Renal cortex interstitium (tissue), 15 donors: ENCODE measurements at places on chromosomes 4 and X. TPM values are rescaled to one million over a fixed set of nuclear protein-coding genes. Genes with fewer than 3 reads are reported as not detected.
A peak's percentile ranks its signal among the peaks of the same experiment; 100 is the strongest.

GRCh38 chr4:3348621-3349020, 55.8 kb downstream of the RGS12 start:
- DNase-seq: no peak

GRCh38 chr4:96519291-96519690, 679.4 kb downstream of the PDHA2 start:
- no peak for DNase-seq

DNA sequence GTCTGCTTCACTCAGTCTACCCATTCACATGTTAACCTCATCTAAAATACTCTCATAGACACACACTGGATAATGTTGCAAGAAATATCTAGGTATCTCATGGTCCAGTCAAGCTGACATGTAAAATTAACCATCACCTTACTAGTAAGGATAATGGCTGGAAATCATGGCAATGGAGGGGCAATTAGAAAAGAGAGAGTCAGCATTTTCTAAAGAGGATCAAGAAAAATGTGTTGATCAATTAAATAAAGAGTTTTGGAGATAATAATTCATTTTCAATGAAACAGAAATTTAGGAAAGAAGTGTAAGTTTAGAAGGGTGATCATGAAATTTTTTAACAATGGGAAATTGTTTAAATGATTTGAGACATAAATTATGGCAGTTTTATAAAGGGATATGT, 1914.1 kb upstream of the IGFBP7 start:
- DNase-seq: no peak

DNA sequence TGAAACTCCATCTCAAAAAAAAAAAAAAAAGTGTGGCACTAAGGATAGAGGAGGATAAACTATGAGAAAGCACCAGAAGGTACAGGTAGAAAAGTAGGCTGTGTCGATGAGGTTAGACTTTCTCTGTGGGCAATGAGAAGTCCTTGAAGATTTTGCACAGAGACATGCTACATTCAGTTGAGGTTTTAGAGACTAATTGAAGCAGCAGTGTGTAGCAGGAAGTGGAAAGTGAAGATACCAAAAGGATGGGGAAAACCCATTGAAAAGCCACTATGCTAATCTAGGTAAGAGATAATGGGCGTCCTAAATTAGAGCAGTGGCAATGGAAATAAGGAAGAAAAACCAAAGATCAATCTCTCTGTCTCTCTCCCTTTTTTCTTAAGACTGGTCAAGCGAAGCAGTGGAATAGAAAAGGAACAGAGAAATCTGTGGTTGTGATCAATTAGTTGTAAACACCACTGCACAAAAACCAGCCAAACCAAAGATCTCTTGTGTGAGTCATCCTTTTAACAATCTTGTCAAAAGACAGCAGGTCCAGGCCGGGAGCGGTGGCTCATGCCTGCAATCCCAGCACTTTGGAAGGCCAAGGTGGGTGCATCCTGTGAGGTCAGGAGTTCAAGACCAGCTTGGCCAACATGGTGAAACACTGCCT, 3.5 kb downstream of the SPINK2 start:
- DNase-seq: no peak

DNA sequence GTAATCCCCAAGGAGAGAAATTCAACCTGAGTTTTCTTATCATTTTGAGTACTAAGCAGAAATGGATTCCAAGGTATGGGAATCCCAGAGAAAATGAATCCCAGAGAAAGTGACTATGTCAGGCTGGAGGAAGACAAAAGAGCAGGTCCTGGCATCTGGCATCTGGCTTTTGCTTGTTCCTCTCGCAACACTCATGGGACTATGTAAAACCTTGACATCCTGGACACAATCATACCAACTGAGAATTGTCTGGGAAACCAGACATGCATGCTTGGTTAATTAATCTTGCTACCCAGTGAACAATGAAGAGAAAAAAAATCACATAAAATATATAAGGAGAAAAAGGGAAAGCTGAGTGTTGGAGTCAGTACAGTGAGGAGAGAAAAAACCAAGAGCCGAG, 12.9 kb downstream of the DCAF8L1 start:
- no peak for DNase-seq

GRCh38 chr4:88646528-88647280, 50.9 kb downstream of the NAP1L5 start:
- DNase-seq: no peak

DNA sequence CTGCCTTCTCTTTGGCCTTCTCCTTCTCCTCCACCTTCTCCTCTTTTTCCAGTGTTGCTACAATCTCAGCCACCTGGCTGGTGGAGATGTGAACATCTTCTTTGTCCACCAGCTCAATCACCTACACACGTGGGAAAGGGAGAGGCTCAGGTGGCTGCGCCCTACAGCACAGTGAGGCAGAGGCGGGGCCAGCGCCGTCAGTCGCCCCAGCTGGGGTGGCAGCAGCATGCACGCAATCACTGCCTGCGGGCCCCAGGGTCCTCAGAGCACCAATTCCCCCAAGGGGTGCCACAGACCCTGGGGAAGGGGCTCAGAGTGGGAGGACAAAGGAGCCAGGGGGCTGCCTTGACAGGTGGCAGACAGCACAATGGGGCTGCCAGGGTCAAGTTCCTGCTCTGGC, 21.4 kb downstream of the FGFR3 start:
- no peak for DNase-seq

- DNase-seq: no peak
Measured at GRCh38 chr4:168221301-168221700, 97.3 kb downstream of the DDX60 start.

DNA sequence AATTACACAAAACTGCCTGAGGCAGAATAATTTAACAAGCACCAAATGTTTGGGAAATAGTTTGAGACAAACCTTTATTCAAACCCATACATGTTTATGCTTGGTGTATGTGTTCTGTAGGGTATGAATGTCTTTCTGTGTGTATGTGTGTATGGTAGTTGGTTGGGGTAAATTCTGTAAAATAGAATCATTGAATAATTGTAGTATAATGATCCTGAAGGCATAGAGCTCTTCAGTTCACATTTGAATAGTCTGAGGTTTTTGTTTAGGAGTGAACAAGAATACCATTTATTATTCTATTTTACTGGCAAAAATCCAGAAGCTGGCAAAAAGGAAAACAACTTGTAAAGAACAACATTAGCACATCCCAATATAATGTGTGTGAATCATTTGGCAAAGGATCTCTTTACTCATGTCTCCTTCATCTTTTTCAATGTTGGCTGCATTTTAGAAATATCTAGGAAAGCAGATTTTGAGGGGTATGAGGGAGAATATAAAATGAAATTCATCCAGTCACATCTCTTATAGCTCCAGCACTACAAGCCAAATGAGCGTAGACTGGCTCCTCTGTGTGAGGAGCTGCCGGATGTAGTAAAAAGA, 360.0 kb downstream of the CHIC1 start:
- DNase-seq: no peak

- DNase-seq: no peak
Measured at GRCh38 chr4:112956484-112956896, 93.0 kb upstream of the ANK2 start.

DNA sequence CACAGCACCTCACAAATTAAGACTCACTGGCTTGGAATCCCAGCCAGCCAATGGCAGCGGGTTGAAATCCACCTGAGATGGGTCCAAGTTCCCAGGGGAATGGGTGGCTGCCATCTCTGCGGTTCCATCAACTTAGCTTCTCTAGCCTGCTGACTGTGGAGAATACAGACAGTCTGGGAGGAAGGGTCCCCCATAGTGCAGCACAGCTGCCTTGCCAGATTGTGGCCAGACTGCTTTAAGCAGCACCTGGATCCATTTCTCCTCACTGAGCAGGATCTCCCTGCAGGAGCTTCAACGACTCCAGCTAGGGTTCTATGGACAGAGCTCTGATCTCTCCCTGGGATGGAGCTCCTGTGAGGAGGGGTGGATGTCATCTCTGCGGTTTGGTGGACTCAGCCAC, 51.8 kb downstream of the DCK start:
- DNase-seq: no peak

- no peak for DNase-seq
Measured at GRCh38 chrX:13506574-13506973, 62.8 kb upstream of the EGFL6 start.

The CXCL10 gene
- polyA plus RNA-seq: 5.1 TPM

- no peak for DNase-seq
Measured at GRCh38 chrX:53356186-53356585, 66.3 kb downstream of the SMC1A start.

DNA sequence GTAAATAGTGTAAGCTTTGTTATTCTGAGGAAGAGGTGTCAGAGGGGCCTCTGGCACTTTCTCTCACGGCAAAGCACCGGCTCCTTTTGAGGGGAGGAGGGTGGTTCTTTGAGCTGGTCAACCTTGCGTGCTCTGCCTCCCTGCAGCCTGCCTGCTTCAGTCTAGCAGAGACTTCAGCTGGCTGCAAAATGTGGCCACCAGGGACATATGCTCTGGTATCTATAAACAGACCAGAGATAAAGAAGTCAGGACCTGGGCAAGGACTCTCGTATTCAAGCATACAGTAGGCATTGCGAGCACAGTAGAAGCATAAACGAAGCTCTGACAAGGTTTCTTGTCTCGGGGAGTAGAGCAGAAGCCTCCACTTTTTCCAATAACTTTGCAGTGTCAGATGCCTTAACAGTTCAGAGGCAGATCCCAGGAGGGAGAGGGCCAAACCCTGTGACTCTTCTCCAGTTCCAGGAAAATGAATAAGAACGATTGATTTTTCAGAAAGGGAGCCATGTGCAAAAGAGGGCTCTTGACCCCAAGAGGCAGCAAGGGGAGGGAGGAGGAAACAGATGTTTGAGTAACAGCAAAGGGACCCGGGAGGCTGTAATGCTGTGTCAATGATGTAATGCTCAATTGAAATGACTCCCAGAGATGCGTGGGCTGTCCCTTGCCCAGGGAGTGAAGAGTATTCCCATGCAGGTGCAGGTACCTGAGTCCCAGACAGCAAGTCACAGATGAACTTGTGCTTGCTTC, 57.9 kb upstream of the TEX13D start:
- DNase-seq: no peak

The LPAR4 gene
- polyA plus RNA-seq: 14.8 TPM

The FAM9A gene
- polyA plus RNA-seq: not detected

DNA sequence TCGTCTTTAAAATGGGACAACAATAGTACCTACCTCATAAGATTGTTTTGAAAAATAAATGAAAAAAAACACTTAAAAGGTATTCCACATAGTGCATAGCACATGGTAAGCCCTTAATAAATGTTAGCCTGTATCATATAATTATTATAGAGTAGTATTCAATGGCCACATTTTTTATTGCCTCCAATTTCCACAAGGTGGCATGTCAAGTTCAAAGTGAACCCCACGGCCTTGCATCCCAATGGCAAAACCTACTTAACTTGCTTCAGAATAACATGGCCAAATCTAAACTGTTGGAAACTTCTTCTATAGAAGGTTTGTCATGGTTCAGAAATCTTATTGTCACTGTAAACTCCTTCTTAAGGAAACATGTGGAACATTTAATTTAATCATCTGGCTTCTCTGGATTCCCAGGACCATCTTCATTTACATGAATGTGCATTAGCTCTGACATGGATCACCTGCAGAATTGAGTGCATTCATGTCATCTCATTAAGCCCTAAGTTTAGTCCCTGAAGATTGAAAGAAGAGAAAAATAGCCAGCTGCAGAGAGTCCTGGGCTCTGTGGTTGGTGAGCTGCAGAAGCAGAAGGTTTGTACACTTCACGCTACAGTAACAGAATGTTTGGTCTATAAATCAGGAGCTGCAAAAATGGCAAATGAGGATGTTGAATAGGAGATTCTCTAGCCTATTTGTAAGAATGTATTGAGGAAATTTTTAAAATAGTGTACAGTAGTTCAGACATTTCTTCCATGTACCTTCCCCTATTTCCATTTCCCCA, 61.0 kb downstream of the ANXA3 start:
- DNase-seq: no peak

The SATL1 gene
- 0.55 TPM for polyA plus RNA-seq

DNA sequence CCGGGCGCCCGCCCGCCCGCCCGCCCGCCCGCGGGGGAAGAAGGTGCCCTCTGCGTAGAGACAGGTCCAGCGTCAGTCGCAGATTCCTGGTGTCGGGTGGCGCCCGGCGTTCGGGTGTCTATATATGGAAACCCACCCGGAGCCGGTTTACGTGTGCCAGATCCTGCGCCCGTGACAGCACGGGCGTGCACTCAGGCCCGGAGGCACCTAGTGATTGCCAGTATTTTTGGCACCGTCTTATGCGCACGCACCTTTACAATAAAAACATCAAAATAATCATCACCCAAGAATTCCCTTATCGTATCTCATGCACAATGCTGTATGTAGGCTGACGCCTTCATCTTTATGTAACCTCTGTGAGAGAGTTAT, 519 bp downstream of the SLC25A4 start:
- no peak for DNase-seq

GRCh38 chr4:55553441-55554201, 6.9 kb upstream of the CLOCK start:
- no peak for DNase-seq

The GAGE12H gene
- polyA plus RNA-seq: not detected

The NAP1L5 gene
- polyA plus RNA-seq: 16.4 TPM

- peak; percentile 78 for DNase-seq
Measured at GRCh38 chr4:77203380-77204197, 46.6 kb downstream of the CCNG2 start.

The PORCN gene
- polyA plus RNA-seq: 6.8 TPM

DNA sequence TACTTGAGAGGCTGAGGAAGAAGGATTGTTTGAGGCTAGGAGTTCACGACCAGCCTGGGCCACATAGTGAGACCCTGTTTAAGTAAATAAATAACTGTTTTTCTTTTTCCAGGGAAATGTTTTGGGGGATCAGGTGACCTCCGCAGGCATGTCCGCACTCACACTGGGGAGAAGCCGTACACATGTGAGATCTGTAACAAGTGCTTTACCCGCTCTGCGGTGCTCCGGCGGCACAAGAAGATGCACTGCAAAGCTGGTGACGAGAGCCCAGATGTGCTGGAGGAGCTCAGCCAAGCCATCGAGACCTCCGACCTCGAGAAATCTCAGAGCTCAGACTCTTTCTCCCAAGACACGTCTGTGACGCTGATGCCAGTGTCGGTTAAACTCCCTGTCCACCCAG, 30.5 kb downstream of the ZBTB49 start:
- DNase-seq: no peak

The AFM gene
- polyA plus RNA-seq: 10.8 TPM

The SPACA5 gene
- polyA plus RNA-seq: 0.22 TPM
